ENCODE measurements at places on chromosomes 1 and 21.

GRCh38 chr1:53294567-53294966 is 33.3 kb downstream of the LRP8 start:
- DNase-seq = no peak

- DNase-seq = no peak
These were observed 75.6 kb downstream of the MRPS6 start for GRCh38 chr21:34148826-34149558.

DNA sequence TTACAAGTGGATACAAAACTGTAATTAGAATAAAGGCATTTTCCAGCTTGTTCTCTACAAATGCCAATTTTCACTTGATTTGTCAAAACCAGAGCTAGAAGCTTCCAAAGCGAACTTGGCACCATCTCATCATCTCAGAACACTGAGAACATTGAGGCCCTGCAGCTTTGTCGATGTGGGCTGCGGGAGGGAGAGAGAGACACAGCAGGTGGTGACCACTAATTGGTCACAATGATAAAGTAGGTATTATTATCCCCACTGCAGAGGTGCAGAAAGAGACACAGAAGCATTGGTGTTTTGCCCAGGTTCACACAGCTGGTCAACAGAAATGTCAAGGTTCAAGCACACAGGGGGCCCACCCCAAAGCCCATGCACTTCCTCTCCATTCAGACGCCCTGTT is 72.2 kb upstream of the KRTAP19-8 start:
- DNase-seq = no peak

- DNase-seq = no peak
These were observed 43.3 kb downstream of the NID1 start for GRCh38 chr1:236021424-236022135.

DNA sequence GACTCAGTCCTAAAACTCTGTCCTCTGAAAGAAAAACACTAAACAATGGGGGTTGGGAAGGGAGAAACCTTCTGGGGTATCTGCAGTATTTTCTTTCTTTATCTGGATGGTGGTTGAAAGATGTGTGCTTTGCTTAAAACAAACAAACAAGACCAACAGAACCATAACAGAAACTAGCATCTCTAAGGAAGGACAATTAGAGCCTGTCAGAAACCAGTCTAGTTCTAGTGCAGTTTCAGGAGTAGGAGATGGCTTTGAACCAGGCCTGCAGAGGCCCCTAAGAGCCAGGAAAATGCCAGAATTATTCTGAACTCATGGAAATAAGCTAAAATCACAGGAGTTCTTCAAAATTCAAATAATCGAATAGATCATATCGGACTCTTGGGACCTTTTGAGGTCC is 18.5 kb downstream of the ILDR2 start:
- DNase-seq = no peak

All from activated T-cell treated with anti-CD3 and anti-CD28 coated beads for 1 hour (primary cell).